Upper lobe of left lung (tissue), 6 donors: ENCODE measurements at places on chromosomes 12 and 14. TPM values are rescaled to one million over a fixed set of nuclear protein-coding genes. Genes with fewer than 3 reads are reported as not detected.
A peak's percentile ranks its signal among the peaks of the same experiment; 100 is the strongest.

DNA sequence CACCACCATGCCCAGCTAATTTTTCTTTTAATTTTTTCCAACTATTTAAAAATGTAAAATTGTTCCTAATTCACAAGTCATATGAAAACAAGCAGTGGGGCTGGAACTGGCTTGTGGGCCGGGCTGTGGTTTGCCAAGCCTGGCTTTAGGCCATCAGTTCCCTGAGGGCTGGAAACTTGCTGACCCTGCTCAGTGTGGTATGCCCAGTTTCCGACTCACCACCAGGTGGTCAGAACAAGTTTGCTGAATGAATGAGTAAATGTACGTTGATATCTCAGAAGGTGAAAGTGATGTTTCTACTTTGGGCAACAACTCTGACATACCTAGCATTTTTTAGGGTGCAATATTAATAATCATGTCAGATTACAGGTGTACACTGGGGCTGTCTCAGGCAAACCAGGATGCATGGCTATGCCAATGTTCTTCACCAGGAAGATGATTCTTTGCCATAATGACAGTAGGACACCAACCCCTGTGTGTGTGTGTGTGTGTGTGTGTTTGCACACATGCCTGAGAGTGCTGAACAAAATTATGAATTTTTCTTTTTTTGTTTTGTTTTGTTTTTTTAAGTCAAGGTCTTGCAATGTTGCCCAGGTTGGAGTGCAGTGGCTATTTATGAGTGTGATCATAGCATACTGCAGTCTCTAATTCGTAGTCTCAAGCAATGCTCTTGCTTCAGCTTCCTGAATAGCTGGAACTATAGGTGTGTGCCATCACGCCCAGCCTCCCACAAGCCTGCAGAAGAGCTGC, 106.1 kb downstream of the PTPN11 start:
- DNase-seq: no peak
- no peak overlapping the region for H3K27ac ChIP-seq
- no peaks in the 10 kb centered on the region for H3K36me3 ChIP-seq
- H3K4me3 ChIP-seq: no peak overlapping the region

- no peaks in the 10 kb centered on the region for H3K27me3 ChIP-seq
- peaks cover 55% of the 10 kb centered on the region for H3K4me1 ChIP-seq
- peak overlapping the region; percentile 82 for H3K27ac ChIP-seq
- peak overlapping the region; percentile 55 for H3K4me3 ChIP-seq
- DNase-seq: no peak
Measured at GRCh38 chr12:51322452-51322851, 1.5 kb downstream of the BIN2 start.

- no peaks in the 10 kb centered on the region for H3K4me1 ChIP-seq
- H3K4me3 ChIP-seq: no peak overlapping the region
- H3K27me3 ChIP-seq: no peaks in the 10 kb centered on the region
- peaks cover 91% of the 10 kb centered on the region for H3K36me3 ChIP-seq
Measured at GRCh38 chr14:35020713-35021112, 25.4 kb upstream of the FAM177A1 start.

DNA sequence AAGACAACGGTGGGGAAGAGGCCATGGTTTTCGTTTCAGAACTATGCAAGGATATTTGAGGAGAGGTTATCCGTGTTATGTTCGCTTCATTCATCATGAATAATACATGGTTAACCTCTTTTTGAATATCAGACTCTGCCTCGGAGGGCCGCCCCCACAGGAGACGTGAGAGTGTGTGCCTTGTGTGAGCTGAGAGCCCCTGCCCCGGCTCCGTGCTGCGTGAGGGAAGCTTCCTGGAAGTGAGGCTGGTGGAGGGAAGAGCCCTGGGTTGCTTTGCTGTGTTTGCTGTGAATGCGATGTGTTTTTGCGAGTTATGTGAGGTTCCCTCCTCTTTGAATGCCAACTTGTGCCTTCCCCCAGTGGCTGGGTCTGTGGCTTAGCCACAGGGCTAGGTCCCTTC, 146.0 kb upstream of the RTL1 start:
- DNase-seq: no peak
- no peaks in the 10 kb centered on the region for H3K27me3 ChIP-seq
- H3K36me3 ChIP-seq: no peaks in the 10 kb centered on the region
- no peak overlapping the region for H3K27ac ChIP-seq

- no peak overlapping the region for H3K4me3 ChIP-seq
- H3K36me3 ChIP-seq: no peaks in the 10 kb centered on the region
- peak; percentile 77 for DNase-seq
- no peak overlapping the region for H3K27ac ChIP-seq
- peaks cover 7% of the 10 kb centered on the region for H3K4me1 ChIP-seq
Measured at GRCh38 chr12:118302053-118302452, 70.7 kb downstream of the TAOK3 start.

Gene ESPL1
- 1.5 TPM for total RNA-seq
